ENCODE measurements at places on chromosomes 6 and 20.
A peak's percentile ranks its signal among the peaks of the same experiment; 100 is the strongest.

DNA sequence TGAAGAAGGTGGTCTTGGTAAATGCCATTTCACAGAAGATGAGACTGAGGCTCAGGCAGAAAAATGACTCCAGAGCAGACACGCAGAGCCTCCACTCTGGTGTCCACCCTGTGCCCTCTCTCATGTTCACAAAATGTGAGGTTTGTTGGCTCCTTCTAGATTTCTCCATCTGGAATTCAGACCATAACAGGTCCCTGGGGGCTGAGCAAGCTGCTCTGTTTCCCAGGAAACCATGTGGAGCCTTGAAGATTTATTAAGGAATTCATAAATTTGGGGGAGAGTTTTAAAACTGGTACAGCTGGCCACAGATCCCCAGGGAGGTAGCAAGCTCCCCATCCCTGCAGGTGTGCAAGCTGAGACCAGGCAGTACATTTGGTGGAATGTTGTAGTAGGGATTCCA is 38.8 kb upstream of the SIRPA start:
- no peak for DNase-seq

DNA sequence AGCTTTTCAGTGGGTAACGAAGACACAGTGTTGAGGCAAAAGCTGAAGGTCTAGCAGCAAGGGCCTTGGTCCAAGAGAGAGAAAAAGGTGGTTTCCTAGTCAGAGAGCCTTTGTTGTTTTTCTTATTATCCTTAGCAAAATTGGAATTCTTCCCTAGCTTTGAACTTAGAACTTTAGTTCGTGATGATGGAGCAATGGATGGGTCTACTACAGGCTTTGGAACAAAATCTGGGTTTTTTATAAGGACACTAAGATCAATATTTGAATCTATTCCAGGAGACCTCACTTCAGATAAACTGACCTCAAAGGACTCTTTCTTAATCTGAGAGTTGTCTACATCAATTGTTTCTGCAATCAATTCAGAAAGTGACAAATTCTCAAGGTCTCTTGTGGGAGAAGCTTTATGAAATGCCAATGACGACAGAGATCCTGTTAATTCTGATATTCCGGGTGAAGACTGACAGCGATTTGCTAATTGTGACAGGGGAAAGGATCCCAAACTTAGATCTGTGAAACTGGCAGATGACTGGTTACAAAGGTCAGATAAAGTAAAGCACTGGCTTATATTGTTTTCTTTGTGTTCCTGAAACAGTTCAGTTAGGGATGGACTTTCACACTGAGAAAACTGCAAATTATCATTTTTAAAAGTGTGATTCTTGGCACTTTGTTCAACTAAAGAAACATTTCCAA is 17.7 kb downstream of the HBS1L start:
- no peak for DNase-seq

- no peak for DNase-seq
These were observed 490 bp downstream of the JAG1 start for GRCh38 chr20:10673176-10673841.

DNA sequence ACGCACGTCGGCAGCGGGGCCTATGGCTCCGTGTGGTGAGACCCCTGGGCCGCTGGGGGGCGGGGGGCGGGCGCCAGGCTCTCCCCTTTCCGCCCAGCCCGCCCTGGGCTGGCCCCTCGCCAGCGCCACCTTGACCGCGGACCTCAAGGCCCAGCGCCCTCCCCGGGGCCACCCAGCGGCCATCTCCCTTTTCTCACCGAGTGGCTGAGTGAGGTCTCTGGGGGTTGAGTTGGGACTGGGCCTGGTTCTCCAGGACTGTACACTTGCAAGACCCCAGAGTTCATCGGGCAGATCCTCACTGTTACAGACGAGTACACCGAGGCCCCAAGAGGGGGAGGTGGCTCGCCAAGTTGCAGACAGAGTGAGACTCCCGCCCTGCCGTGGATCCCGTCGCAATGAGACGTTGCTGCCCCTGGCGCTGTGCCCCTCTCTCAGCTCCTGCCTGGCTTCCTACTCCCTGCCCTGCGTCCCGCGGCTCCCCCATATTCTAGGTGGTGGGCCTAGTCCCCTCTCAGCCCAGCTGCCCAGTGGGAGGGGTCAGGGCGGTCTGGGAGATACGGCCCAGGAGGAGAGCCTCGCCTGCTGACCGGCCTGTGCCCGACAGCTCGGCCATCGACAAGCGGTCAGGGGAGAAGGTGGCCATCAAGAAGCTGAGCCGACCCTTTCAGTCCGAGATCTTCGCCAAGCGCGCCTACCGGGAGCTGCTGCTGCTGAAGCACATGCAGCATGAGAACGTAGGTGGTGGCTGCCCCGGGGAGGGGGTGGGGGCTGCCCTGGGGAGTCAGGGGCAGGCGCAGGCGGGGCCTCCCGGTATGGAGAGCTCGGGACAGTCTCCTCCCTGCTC is 576 bp downstream of the MAPK13 start:
- DNase-seq = peak; percentile 63

- DNase-seq = no peak
These were observed 76.3 kb downstream of the HFE start for GRCh38 chr6:26163427-26164119.

- DNase-seq = peak; percentile 56
These were observed at the start of gene MYO6 for GRCh38 chr6:75748743-75749538. TSS of gene MYO6 (plus strand) at chr6:75749239. CDS start at chr6:75817548, 68,309 bp downstream.

DNA sequence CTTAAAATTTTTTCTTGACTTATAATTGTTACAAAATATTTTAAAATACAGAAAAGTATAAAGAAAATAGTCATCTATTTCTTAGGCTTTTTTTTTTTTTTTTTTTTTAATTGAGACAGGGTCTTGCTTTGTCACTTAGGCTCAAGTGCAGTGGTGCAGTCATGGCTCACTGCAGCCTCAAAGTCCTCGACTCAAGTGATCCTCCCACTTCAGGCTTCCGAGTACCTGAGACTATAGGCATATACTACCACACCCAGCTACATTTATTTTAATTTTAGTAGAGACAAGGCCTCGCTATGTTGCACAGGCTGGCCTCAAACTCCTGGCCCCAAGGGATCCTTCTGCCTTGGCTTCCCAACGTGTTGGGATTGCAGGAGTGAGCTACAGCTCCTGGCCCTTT is 5.3 kb upstream of the ACAT2 start:
- no peak for DNase-seq

DNA sequence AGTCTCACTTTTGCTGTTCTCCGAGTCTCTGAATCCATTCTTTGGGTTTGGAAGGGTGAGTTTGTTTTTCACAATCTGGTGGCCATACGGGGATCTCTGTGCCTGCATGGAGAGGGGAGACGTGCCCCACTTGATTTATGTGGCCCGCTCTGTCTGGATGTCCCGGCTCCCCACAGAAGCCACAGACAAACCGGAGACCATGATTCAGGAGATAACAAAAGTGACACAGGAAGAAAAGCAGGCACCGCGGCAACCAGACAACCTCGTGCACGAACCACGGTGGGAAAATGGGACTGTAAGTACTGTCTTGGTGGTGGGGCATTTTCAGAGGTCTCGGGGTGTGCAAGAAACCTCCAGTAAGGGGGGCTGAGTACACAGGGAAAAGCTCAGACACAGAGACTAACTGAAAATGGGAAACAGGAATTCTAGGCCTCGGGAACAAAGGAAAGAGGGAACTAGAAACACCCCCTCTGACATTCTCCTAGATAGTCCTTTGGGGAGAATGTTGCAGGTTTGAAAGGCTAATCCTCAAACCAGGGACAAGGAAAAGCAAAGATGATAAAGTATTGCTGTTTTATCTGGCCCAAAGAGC is 22.1 kb upstream of the ZNF318 start:
- DNase-seq = peak; percentile 70

DNA sequence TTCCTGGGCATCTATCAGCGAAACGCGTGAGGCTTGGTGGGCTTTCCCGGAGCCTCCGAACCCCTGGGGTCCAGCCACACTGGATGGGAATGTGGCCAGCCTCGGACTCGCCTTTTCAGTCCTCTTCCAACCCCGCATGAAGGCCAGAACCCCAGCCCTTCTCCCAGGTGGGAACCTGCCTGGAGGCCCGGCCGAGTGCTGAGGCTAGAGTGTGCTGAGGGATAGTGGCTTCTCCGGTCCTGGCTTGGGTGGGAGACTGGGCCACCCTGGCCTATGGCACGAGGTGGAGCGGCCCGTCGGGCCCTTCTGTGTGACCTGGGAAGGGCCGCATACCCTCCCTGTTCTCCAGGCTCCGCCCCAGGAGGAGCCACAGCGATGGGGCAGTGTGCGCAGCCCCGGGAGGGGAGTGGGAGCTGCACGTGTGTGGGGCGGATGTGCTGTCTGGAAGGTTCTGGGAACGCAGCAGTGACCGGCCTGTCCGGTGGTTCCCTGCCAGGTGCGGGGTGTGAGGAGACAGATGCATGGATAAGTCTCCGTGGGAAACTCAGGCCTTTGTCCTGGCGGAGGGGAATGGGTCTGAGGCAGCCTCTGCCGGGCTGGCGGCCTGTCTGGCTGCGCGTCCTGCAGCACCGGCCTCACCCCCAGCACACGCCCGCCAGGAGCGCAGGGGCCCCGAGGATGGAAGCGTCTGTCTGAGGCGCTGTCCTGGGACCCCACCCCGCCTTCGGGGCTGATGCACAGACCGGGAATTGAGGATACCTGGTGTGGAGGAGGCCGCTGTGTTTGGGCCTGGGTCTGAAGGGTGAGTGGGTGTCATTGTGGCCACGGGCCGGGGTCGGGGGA is 1.1 kb upstream of the BHLHE23 start:
- no peak for DNase-seq

GRCh38 chr20:50037123-50037522 is 54.3 kb downstream of the SNAI1 start:
- no peak for DNase-seq

- DNase-seq = no peak
These were observed 121.2 kb downstream of the INSM1 start for GRCh38 chr20:20489054-20489453.

- DNase-seq = no peak
These were observed 147.2 kb upstream of the DST start for GRCh38 chr6:56789879-56790278.

GRCh38 chr6:15504581-15505350 is 158.1 kb downstream of the DTNBP1 start:
- no peak for DNase-seq

DNA sequence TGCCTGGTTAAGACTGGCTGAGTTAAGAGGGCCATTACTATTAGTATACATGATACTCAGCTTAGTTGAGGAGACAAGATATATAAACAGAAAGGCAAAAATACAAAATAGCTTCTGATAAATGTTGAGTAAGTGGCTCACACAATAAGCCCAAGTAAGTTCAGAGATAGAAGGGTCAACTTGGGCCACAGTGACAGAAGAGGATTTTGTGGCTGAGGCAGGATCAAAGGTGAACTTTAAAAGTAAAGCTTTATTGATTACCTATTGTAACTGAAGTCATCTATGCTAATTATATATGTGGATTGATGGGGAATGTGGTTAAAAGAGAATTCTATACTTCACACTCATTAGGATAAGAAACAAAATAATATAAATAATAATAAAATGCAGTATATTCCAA is 80.8 kb downstream of the PHACTR2 start:
- DNase-seq = no peak

DNA sequence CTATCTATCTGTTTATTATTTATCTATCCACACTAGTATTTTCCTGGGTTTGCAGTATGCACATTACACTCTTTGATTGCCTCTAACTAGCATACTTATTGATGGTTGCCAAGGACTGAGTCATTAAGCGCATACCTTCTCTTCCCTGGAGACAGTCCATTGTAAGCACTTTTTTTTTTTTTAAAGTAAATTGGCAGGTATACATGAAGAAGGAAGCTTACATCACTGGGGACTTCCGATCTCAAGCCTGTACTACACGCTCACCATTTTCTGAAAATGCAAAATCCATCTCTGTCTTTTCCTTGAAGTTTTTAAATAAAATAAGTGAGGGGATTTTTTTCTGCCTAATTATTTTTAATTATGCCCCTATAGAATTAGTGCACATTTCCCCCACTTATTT is 63.5 kb downstream of the HMGN3 start:
- DNase-seq = no peak

DNA sequence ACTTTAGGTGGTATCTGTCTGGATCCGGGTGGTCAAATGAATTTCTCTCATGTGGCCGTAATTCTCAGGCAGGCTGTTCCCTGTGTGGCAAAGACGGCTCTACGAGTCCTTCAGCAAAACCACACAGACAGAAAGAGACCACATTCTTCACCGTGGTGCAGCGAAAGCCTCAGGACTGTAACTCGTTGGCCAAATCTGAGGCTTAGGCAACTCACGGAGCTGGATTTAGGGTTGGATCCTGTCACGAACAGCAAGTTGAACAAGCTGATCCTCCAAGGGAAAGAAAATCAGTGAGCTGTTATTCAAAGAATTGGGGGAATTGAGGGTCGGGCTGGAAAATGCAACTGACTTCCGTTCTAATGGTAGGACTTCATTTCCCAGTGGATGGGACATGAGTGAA is 167.4 kb downstream of the ZMYND8 start:
- no peak for DNase-seq

DNA sequence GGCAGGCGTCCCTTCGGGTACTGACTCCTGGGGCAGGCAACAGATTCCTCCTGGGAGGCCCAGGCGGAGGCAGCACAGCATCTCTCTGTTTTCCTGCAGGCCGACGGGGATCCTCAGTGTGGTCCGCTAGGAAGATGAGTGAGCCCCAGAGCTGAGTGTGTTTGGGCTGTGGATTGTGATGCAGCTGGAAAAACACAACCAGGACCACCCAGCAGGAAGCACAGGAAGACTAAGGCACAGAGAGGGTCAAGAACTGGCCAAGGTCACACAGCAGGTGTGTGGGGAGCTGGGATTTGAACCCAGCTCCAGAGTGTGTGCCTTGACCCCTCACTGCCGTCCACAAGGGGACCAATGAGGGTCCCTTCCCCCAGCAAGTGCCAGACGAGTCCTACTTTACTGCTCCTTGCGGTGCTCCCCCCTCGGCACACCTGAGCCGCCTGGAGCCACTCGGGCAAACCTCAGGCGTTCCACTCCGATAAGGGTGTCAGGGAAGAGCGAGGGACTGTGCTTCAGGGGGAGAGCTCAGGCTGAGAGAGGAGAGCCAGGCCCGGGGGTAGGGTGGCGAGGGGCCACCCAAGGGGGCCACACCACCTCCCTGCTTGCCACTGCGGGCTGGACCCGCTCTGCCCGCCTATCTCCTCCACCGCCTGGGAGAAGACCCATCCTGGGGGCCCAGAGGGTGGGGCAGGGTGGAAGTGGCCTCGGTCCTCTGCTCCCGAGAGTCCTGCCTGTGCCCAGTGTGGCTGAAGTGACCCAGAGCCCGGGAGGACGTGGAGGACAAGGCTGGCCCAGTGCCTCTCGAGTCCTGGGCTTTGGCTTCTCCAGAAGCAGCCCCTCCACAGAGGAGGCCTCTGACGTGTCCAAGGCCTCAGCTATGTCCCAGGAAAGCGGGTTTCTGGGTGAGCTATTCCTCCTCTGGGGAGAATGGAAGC is 63.3 kb downstream of the YTHDF1 start:
- DNase-seq = no peak

DNA sequence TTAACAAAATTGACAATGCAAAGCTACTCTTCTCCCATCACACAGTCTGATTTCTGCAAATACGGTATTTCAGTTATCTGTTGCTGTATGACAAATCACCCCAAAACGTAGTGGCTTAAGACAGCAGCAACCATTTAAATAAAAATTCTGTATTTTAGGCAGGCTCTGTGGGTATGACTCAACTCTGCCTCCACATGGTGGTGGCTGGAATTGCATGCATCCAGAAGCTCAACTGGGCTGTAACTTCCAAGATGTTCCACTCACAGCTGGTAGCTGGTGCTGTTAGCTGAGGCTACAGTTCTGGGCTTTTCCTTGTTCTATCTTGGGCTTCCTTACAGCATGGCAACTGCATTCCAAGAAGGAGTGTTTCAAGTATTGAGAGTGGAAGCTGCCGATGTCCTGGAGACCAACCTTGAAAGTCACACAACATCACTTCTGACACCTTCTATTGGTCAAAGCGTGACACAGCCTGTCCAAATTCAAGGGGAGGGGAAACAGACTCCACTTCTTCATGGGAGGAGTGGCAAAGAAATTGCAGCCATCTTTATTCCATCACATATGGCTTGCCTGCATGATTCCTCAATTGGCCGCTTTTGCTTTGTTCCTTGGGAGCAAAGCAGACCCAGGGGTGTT is 39.7 kb upstream of the TULP1 start:
- peak; percentile 74 for DNase-seq
